Activated naive CD8-positive, alpha-beta T cell treated with anti-CD3 and anti-CD28 coated beads for 36 hours (primary cell): ENCODE measurements at places on chromosomes 16 and 17. TPM values are rescaled to one million over a fixed set of nuclear protein-coding genes. Genes with fewer than 3 reads are reported as not detected.

- no peak for DNase-seq
These were observed 2.2 kb upstream of the UQCRC2 start for GRCh38 chr16:21950782-21951521.

DNA sequence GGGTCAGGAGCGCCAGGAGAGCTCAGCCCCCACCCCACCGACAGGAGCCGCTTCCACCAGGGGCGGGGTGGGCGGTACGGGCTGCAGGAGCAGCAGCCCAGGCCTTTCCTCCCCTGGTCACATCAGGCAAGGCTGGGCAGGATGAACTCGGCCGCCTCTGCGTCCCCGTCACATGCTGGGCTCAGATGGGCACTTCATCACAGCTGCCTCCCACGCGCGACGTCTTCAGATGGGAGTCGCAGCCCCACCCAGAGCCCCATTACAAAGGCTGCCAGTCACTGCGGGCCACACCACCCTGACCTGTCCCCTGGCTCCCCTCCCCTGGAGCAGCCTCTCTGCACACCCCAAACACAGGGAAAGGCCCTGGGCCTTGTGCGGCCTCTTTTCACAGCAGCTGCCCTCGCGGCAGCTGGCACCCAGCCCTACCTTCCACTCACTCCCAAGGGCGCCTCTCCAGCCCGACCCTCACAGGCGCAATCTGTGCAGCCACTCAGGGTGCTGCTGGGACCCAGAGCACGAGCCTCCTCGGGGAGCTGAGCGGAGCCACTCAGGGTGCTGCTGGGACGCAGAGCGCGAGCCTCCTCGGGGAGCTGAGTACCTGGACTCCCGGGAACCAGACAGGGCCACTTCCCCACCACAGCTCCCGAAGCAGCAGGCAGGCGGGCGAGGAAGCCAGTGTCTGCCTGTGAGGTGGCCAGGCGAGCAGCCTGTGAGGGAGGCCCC, 4.7 kb downstream of the ZNF598 start:
- DNase-seq, result no peak

- no peak for DNase-seq
These were observed 3.3 kb downstream of the DUS1L start for GRCh38 chr17:82062076-82062983.

- peak; percentile 57 for DNase-seq
These were observed 804 bp downstream of the TGFB1I1 start for GRCh38 chr16:31472709-31473203.

DNA sequence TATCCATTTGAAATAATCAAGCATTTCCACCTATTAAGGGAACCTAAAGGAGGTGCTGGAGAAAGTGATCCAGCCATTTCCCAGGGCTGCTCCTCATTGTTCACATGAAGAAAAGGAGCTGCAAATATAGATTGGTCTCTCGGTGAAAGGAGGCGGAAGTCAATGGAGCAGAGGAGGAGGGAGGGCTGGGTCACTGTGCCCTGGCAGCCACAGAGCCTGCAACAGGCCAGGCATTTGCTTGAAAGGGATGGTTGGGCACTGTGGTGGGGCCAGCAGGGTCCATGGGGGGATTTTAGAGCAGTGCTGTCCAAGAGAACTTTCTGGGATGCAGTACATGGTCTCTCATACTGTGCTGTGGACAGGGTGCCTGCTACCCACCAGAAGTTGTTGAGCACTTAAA, 173.2 kb downstream of the CYLD start:
- no peak for DNase-seq

Gene SLC5A2
- not detected for total RNA-seq

Gene SNX20
- total RNA-seq, result 26.0 TPM

Gene HCRT
- not detected for total RNA-seq

Gene PERCC1
- total RNA-seq, result 0.40 TPM

Gene CD68
- 6.6 TPM for total RNA-seq

Gene ZNF263
- 30.5 TPM for total RNA-seq

Gene AGRP
- not detected for total RNA-seq

Gene C16orf54
- 19.1 TPM for total RNA-seq

Gene TBKBP1
- total RNA-seq, result 11.9 TPM

Gene TNFSF12
- 11.6 TPM for total RNA-seq
